ENCODE measurements at places on chromosomes 12 and 14.

GRCh38 chr14:61076556-61076955, 95.5 kb downstream of the SLC38A6 start:
- no peak for DNase-seq

DNA sequence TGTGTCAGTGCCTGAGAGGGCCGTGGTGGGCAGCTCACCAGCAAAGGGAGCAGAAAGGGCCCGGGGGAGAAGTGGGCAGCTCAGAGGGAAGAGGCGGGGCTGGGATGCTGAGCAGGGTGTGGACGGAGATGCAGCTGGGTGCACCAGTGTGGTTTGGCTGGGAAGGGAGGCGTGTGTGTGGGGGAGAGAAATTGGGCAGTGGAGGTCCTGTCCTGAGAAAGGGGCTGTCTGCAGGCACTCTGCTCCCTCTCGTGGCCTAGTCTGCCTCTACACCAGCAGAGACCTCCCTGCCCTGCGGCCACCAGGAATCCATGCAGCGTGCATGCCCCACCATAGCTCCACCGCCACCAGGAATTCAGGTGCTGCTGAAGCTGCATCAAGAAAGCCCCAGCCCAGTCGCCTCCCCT, 6.4 kb downstream of the TMEM121 start:
- no peak for DNase-seq

GRCh38 chr14:94659901-94660300, 47.7 kb downstream of the SERPINA3 start:
- no peak for DNase-seq

GRCh38 chr12:117333331-117333881, 28.0 kb downstream of the NOS1 start:
- DNase-seq, result no peak

GRCh38 chr12:43306066-43306465, 245.9 kb downstream of the ADAMTS20 start:
- no peak for DNase-seq

- DNase-seq, result no peak
Observed at GRCh38 chr12:110983811-110984210, 63.4 kb upstream of the MYL2 start.

DNA sequence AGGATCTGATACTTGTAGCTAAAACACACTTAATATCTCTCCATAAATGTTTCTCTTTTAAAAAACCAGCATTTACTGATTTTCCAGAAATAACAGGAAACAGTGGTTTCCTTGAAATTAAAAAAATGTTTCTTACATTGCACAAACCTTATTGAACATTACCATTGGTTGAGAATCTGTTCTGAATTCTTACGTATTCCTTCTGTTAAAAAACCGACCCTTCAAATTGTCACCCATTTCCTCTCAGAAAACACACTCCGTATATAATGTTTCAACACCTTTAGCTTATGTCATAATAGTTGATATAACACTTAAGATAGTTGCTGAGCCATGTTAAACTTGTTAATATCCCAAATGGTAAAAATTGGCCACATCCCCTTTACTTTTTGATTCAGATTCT, 51.2 kb downstream of the MSRB3 start:
- DNase-seq, result no peak

GRCh38 chr12:45232756-45233372, 17.0 kb downstream of the ANO6 start:
- no peak for DNase-seq

DNA sequence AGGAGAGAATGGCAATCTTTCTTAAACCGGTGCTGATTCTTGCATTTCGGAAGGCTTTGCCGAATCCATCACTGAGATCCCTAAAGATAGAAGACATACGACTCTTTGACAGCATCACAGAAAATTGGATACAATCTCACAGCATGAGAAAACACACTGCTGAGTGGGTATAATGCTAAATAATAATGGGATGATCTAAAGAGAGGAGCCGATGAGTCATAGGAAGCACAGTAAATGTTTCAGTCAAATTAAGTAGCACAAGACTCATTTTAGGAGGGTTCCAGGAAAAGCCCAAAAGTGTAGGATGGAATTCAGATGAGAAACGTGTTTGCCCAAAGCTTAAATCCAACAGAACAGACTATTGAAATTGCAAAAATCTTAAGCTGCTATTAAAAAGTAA, 81.7 kb downstream of the CPNE8 start:
- no peak for DNase-seq

GRCh38 chr14:105647784-105648608, 121.6 kb downstream of the TMEM121 start:
- no peak for DNase-seq

DNA sequence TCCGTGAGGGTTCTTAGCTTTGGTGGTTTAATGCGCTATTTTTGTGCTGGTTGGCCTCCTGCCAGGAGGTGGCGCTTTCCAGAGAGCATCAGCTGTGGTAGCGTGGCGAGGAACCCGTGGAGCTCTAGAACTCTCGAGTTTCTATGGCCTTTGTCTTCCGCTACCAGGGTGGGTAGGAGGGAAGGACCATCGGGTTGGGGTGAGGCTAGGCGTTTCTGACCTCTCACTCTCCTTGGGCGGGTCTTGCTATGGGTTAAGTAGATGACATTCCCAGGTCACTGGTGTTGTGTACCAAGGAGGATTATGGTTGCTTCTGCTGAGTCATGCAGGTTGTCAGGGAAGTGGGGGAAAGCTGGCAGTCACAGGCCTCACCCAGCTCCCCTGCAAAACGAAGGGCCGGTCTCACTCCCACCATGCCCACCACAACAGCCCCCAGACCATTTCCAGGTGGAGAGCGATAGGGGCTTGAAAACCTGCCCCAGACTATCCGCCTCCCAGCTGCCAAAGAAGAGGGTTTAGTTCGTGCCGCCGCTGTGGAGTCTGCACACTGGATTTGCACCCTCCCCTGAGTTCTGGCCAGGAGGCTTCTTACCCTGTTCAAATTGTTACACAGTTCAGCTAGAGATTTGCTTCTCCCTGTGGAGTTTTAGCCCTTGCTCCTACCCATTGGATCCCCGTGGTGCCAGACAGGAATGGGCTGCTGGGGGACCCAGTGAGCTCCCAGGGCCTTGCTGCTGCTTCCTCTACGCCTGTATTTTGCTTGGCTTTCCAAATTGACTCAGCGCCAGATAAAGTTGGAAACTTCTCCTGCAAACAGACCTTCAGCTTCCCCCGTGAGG, 21.9 kb downstream of the RNFT2 start:
- DNase-seq, result no peak

DNA sequence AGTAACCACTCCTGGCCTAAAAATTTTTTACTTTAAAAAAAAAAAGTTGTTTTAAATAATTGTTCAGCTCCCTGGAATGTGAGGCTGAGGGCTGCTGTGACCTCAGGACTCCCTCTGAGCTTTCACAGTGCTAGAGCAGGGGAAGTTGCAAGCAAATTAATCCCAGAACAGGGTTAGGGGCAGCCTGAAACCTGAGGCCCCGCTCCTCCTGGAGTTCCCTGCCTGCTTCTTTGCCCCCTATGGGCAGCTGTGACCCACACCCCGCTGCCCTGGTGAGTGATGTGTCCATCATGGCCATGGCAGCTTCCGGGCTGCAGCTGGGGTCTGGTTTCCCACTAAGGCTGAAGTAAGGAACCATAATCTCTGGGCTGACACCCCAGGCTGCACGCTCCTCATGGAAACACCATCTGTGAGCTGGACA, 9.5 kb downstream of the RITA1 start:
- no peak for DNase-seq

- DNase-seq, result no peak
Observed at GRCh38 chr12:29398495-29398894, 17.5 kb upstream of the ERGIC2 start.

- DNase-seq, result no peak
Observed at GRCh38 chr14:24316597-24316950, 5.3 kb downstream of the LTB4R start.

DNA sequence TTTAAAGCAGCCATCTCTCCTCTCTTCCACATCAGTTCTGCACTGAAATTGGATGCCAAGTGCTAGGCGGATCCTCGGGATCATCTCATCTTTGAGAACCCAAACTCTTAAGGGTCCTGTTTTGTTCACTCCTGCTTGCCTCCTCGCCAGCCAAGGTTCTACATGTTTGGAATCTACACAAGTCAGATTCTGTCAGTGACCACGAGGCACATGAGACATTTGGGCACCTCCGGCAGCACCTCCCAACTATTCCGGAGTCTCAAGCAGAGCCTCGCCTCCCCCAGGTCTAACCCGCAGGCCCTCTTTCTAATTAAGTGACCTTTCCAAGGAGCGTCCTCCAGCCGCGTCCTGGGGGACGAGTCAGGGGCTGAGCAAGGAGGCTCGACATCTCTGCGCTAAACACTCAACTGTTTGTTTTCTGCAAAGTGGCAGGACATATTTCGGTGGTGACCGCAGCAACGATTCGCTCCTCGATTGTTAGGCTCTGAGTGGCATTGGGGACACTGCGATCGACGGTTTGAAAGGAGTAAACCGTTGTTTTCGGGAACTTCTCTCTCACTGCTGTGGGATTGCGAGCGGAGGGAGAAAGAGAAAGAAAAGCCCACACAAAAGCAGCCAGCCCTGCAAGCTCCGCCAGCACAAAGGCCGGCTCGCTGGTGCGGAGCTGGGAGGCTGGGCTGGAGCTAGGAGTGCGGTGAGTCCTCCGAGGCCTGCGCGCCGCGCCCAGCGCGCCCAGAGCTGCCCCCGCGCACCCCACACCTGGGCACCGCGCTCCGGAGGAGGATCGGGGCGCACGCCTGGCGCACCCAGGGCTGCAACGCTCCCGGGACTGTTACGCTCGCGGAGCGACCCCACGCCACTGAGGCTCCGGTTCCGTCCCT, 640 bp downstream of the ARMH4 start:
- DNase-seq, result no peak

GRCh38 chr12:107318556-107318805, 225.1 kb upstream of the CRY1 start:
- DNase-seq, result no peak

GRCh38 chr12:101591781-101592180, 3.0 kb upstream of the MYBPC1 start:
- DNase-seq, result no peak

DNA sequence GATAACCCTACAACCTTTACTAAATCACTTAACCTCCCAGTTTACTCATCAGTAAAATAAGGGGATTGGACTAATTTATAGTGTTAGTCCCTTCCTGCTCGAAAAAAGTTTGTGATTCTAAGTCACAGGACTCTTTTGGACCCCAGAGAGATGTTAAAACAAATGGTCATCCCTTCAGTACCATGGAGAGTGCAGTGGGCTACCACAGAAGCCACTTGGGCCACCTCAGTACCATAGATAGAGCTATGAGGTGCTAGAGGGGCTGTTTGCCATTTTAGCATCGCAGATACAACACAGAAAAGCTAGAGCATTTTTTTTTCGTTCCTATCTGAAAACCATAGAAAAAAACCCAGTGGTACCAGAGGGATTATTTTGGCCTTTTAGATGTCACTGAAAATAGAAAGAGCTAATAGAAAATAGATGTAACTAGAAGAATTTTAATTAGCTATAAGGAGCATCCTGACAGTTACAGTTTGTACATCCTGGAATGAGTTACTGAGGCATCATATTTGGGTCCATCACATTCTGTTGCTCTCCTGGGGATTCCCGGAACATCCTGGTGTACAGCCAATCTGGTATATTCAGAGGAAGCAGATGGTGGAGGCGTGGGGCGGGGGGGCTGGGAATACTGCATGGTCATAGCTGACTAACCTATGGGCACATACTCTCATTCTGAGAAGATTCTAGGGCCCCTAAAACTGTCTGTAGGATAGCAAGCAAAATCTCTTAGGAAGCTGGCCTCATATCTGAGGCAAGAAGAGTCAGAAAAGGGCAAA, 2.8 kb downstream of the ZNF219 start:
- no peak for DNase-seq

DNA sequence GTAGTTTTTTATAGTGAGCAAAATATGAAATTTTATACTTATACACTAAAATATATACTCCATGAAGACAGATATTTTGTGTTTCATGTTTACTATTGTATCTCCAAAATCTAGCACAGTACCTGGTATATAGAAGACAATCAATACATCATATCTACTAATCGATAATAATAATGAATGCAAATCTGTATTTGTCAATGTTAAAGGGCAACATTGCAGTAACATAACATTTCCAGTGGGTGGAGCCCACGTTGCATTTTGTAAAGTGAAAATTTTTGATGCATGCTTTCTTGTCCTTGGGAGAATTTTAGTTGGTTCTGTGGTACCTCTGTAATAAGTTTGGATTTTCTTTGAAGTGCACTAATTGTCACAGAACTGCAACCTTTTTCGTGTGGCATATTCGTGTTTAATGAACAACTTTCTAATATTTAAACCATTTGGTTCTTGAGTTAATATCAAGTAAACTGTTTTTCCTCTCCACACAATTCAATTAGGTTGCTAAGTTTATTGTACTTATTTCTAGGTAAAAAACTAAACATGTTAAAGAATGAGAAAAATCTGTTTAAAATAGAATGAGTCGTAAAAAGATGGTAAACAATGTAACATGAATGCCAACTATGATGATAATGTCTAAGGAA, 47.4 kb downstream of the AVPR1A start:
- no peak for DNase-seq

GRCh38 chr12:70661466-70662161, 24.4 kb upstream of the PTPRB start:
- no peak for DNase-seq

DNA sequence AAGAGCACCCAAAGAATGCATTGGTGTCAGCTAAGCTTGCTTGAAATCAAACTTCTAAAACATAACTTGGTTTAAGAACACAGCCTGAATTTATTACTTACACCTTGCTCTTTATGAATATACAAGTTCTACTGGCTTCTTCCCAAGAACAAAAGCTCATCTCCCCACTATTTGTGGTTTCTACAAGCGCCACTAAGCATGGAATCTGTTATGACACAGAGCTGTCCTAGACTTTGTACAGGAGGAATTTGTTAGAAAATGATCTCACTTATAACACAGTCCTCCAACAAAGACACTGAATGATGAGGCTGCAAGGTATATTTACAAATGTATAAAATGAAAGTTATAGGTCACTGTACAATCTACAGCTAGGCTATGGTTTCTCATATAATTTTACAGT, 452.1 kb downstream of the BCAT1 start:
- DNase-seq, result no peak

DNA sequence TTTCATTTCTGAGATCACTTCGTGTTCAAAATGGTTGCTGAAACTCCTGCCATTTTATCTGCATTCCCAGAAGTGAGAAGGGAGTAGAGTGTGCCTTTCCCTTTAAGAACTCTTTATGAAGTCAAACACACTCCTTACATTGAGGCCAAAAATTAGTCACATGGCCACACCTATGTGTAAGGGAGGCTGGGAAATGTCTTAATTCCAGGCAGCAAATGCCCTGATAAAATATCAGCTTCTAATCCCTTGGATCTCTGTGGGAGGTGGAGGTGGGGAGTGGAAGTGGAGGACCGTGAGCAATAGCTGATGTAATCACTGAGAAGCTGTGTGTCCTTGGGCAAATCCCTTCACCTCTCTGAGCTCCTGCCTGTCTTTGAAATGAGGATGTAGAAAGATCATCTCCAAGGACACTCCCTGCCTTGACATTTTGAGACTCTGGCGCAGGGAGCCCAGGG, 22.7 kb upstream of the ANKRD9 start:
- DNase-seq, result no peak

- no peak for DNase-seq
Observed at GRCh38 chr12:68185598-68185997, 26.1 kb upstream of the IFNG start.

DNA sequence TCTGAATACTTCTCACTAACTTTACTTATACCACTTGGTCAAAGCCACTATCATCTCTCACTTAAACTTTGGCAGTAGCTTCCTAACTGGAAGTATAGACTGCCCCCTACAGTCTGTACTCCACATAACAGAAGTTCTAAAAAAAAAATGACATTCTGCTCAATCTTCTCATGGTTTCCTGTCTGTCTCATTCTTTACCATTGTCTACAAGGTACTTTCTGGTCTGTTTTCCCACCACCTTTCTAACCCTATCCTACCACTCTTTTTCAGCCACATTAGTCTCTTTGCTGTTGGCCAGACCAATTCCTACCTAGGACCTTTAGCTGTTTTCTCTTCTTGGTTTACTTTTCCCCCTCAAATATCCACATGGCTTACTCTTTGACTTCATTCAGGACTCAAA, 14.7 kb downstream of the CPSF6 start:
- DNase-seq, result no peak
